ENCODE measurements at places on chromosomes 1 and 21.

GRCh38 chr1:206495493-206496046 lies 11.8 kb upstream of the RASSF5 start:
- no peaks in the 10 kb centered on the region for H3K27me3 ChIP-seq
- H3K4me1 ChIP-seq, result peaks cover 3% of the 10 kb centered on the region
- no peak overlapping the region for H3K4me3 ChIP-seq
- no peak overlapping the region for H3K27ac ChIP-seq

DNA sequence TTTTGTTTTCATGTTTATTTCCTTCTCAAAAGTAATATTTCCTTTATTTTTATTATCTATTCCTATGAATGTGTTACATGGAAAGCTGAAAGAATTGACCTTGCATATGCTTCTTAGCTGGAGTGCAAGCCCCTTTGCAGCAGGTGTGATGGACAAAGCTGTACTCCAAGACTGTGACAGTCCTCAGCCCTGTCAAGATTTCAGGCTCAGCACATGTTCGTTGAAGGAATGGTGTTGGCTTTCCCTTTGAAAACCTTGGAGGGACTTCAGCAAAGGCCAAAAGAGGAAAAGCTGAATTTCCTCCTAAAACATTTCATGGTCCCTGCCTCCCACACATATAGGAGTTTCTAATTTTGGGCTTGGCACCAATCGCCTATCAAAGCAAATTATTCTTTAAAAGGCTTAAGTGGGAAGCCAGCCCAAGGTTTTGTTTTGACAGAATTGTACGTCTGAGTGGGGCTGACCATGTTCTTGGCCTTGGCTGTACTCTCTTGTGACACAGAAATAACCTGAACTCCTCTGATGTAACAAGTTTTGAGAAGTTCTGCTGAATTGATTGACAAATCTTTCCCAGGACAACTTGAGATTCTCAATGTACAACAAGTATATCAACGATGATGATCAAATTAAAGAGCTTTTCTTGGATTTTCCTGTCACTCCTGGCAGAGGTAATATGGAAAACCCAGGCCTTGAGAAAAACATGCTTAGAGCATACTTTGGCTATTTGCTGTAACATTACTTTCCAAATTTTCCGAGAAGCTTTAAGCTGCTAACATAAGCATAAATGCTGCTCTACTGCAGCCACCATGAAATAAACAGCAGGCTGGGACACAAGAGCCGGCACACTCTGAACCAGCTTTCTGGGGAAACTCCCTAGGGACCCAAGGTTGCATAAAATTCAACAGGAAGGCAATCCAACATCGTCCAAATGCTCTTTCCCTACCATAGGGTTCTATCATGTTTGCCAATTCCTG lies 135.7 kb upstream of the ZNF648 start:
- DNase-seq, result no peak
- no peaks in the 10 kb centered on the region for H3K36me3 ChIP-seq
- no peak overlapping the region for H3K4me3 ChIP-seq
- no peaks in the 10 kb centered on the region for H3K27me3 ChIP-seq
- no peaks in the 10 kb centered on the region for H3K4me1 ChIP-seq
- no peak overlapping the region for H3K27ac ChIP-seq

GRCh38 chr1:159791461-159791860 lies 10.7 kb downstream of the DUSP23 start:
- H3K4me1 ChIP-seq, result peaks cover 3% of the 10 kb centered on the region
- H3K4me3 ChIP-seq, result no peak overlapping the region
- H3K27ac ChIP-seq, result no peak overlapping the region
- no peak for DNase-seq
- no peaks in the 10 kb centered on the region for H3K27me3 ChIP-seq
- no peaks in the 10 kb centered on the region for H3K36me3 ChIP-seq

DNA sequence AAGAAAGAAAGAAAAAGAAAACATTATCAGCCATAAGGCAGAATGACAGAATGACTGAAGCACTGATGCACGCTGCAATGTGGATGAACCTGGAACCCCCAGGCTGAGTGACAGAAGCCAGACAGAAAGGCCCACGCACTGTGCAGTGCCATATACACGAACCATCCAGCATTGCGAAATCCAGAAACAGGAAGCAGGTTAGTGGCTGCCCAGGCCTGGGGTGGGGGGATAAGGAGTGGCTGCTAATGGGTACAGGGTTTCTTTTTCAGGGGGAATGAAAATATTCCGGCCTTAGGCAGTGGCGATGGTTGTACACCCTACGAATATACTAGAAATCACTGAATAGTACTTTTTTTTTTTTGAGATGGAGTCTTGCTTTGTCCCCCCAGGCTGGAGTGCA lies 57.0 kb downstream of the CHD5 start:
- H3K4me1 ChIP-seq, result peaks cover 4% of the 10 kb centered on the region
- H3K36me3 ChIP-seq, result no peaks in the 10 kb centered on the region
- DNase-seq, result no peak
- no peak overlapping the region for H3K27ac ChIP-seq
- no peak overlapping the region for H3K4me3 ChIP-seq

DNA sequence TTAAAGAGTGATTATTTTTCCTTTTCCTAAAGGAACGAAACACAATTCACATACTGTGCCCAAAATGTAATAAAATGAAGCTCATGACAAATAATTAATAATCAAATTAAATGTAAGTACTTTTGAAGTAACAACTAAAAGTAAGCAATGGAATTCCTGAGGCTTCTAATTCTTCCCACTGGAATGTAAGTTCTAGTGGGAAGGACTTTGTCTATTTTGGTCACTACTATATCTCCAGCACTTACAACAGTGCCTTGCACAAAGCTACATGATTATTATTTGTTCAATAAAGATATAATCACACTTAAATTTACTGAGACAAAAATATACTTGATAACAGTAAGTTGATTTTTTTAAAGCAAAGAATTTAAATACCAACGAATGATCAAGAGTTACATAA lies 128.8 kb downstream of the COQ8A start:
- no peak overlapping the region for H3K4me3 ChIP-seq
- no peak for DNase-seq
- H3K27ac ChIP-seq, result no peak overlapping the region
- no peaks in the 10 kb centered on the region for H3K4me1 ChIP-seq
